ENCODE measurements at places on chromosomes 7 and 10. TPM values are rescaled to one million over a fixed set of nuclear protein-coding genes. Genes with fewer than 3 reads are reported as not detected.

GRCh38 chr10:71492872-71493271 is 96.2 kb downstream of the CDH23 start:
- DNase-seq, result no peak

GRCh38 chr10:5743736-5744135 is 59.1 kb downstream of the TASOR2 start:
- DNase-seq, result no peak

DNA sequence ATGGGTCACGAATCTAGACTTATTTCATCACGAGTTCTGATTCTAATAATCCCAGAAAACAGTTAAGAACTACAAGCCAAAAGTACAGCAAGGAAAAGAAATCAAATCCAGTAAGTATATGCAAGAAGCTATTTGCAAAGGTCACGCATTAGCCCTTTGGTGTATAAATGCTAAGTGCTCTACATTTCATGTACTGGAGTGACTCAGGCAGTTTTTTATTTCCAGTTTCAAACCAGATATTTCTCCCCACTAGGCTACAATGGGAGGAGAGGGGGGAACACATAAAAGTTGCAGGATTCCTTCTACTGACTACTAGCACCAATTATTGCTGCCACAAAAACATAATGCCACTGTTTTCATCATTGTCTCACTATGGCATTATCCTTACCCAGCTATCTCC is 148.0 kb downstream of the NRCAM start:
- DNase-seq, result no peak

GRCh38 chr10:22704471-22704911 is 9.9 kb downstream of the PIP4K2A start:
- DNase-seq, result no peak

GRM3 gene
- 0.13 TPM for polyA plus RNA-seq

GRCh38 chr7:157875230-157876179 is 538.7 kb downstream of the DNAJB6 start:
- peak; percentile 79 for DNase-seq

GRCh38 chr7:80722616-80723195 is 84.3 kb downstream of the CD36 start:
- peak; percentile 82 for DNase-seq

DNA sequence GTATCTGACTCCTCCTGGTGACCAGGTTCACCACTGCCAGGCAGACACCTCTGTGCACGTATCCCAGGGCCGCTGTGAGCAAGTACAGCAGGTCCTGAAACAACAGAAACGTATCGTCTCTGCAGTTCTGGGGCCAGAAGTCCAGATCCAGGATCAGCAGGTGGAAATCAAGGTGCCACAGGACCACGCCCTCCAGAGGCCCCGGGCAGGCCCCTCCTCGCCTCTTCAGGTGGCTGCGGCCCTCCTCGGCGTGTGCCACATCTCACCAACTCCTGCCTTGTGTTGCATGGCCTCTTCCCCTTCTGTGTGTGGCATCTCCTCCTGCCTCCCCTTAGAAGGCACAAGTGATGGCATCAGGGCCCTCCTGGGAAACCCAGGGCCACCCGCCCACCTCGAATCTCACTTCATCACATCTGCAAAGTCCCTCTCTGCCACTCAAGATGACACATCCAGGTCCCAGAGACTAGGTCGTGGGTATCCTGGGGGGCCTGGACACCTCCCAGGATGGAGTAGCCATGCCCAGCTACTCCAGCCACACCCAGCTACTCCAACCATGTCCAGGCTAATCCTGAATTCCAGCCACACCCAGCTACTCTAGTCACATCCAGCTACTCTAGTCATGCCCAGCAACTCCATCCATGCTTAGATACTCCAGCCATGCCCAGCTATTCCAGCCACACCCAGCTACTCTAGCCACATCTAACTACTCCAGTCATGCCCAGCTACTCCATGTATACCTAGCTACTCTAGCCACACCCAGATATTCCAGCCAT is 52.6 kb upstream of the DNAAF5 start:
- DNase-seq, result no peak

ADRA2A gene
- polyA plus RNA-seq, result 0.84 TPM

DNA sequence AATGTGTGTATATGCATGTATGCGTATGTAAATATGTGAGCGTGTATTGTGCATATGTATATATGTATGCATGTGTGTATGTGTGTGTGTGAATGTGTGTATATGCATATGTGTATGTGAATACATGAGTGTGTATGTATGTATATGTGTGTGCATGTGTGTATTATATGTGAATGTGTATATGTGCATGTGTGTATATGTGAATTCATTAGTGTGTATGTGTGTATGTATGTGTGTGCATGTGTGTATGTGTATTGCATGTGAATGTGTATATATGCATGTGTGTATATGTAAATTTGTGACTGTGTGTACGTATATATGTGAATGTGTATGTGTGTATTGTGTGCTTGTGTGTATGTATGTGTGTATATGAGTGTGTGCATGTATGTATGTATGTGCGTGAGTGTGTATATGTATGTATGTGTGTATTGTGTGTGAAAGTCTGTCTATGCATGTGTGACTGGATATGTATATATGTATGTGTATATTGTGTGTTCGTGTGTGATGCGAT is 455.9 kb downstream of the TYW1 start:
- no peak for DNase-seq

GRCh38 chr10:49679480-49679893 is at the start of gene C10orf53:
Gene C10orf53 (plus strand): TSS chr10:49679651. CDS start chr10:49679698, 47 bp downstream.
- DNase-seq, result peak; percentile 90

DNA sequence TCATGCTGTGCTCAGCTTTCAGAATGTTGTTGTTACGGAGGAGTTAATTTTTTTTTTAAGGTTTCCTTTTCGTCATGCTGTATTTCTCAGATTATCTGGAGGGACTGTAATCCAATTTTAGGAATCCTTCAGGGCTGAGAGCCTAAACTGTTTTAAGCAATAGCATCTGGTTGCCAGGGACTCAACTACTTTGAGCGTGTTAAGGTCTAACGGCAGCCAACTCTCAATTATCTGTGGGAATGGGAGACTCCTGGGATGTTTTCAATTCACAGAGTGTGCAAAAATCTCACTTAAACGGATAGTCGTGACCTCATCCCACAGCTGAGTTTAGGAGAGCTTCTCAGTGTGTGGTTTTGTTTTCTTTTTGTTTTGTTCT is 291.7 kb downstream of the AUTS2 start:
- DNase-seq, result no peak

- no peak for DNase-seq
Observed at GRCh38 chr10:118737603-118738302, 17.0 kb downstream of the CACUL1 start.

SUN3 gene
- not detected for polyA plus RNA-seq

PILRB gene
- polyA plus RNA-seq, result 37.4 TPM

DNA sequence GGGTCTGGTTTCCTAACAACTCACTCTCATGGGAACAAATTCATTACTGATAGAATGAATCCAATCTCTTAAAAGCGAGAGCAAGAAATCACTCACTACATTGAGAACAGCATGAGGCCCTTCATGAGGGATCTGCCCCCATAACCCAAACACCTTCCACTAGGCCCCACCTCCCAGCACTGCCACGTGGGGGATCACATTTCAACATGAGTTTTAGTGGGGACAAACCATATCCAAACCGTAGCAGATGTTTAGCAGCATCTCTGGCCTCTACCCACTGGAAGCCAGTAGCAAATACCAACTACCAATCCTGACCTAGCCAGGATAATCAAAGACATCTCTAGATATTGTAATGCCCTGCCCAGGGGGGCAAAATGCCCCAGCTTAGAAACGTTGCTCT is 243.9 kb downstream of the ARHGAP21 start:
- no peak for DNase-seq

GRCh38 chr7:57205000-57205399 is 72.8 kb upstream of the ZNF479 start:
- DNase-seq, result no peak

- DNase-seq, result no peak
Observed at GRCh38 chr7:151188252-151188542, 1.1 kb upstream of the ASB10 start.
